SK-N-SH (cell line): ENCODE measurements at places on chromosomes 7 and 10. TPM values are rescaled to one million over a fixed set of nuclear protein-coding genes. Genes with fewer than 3 reads are reported as not detected.

DNA sequence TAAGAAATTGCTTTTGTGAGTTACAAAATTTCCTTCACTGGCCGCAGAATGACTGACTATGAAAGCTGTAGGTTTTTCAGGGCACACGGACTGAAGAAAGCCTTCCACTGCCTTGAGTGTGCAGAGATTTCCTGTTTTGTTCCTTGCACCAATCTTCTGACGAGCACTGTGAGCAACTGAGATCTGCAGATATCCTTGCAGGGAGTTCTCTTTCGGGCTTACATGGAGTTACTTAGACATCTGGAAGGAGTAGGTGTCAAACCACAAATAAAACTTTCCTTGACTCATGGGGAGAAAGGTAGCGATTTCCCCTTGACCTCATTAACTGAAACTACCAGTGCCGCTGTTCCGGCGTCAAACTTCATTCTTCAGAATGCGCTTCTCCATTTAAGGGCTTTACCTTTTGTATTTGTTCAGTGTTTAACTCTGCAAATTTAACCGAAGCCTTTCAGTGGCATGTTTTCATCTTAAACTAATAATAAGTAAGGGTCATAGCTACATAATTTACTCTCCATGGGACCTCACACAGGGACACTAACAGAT is 1175.3 kb downstream of the GATA3 start:
- no peaks in the 10 kb centered on the region for H3K4me1 ChIP-seq
- no peaks in the 10 kb centered on the region for H3K27me3 ChIP-seq
- H3K36me3 ChIP-seq, result no peaks in the 10 kb centered on the region
- no peak overlapping the region; the same call in 1 of the 2 replicates for H3K27ac ChIP-seq
- no peak overlapping the region for H3K4me3 ChIP-seq

GRCh38 chr10:122564980-122565379 is 4.4 kb downstream of the DMBT1 start:
- H3K36me3 ChIP-seq, result no peaks in the 10 kb centered on the region
- H3K4me3 ChIP-seq, result no peak overlapping the region
- DNase-seq, result no peak
- H3K27ac ChIP-seq, result no peak overlapping the region
- no peaks in the 10 kb centered on the region for H3K4me1 ChIP-seq

DNA sequence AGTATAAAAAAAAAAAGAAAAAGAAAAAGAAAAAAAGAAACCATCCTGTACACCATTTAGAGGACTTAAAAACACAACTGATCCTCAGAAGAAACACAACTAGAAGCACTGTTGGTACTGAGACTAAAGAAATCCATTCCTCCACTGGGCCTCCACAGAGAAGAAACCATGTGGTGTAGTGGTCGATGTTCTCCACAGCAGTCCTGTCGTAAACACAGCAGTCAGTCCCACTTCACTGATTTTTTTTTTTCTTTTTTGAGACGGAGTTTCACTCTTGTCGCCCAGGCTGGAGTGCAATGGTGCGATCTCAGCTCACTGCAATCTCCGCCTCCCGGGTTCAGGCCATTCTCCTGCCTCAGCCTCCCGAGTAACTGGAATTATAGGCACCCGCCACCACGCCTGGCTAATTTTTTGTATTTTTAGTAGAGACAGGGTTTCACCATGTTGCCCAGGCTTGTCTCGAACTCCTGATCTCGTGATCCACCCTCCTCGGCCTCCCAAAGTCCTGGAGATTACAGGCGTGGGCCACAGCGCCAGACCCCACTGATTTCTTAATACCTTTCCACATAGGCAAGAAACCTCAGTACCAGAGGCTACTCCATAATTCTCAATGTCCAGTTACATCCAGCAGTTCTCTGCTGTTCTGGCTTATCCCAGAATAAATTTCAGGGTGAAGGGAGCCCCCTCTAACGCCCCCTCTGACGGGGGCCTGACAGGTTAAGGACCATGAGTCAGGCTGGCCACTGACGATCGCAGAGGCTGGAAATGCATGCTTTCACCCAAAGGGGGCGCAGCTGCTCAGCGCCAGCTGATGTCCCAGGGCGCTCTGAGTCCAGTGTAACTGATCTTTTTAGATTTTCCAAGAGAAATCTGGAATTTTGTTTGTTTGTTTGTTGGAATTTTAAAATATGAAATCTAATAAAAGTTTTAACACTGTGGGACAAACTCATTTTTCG is 24.8 kb upstream of the FFAR4 start:
- H3K27me3 ChIP-seq, result no peaks in the 10 kb centered on the region
- H3K27ac ChIP-seq, result no peak overlapping the region
- no peaks in the 10 kb centered on the region for H3K36me3 ChIP-seq
- no peaks in the 10 kb centered on the region for H3K4me1 ChIP-seq
- H3K4me3 ChIP-seq, result peak overlapping the region; percentile 25

DNA sequence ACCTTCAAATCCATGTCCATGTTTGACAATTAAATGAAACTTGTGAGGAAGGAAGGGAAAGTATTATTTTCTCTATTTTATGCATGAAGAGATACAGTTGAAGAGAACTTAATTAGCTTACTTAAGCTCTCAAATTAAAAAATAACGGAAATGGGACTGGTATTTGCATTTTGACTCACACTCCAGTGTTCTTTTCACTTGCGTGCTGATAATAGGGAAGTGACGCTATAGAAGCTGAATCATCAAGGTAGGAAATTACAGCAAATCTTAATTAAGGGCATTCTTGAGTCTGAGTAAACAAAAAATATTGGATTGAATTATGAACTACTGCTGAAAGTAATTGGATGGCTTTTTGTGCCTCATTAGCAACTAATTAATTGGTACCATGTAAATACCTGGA is 44.0 kb upstream of the NPVF start:
- no peaks in the 10 kb centered on the region for H3K36me3 ChIP-seq
- DNase-seq, result no peak
- no peak overlapping the region for H3K4me3 ChIP-seq
- no peaks in the 10 kb centered on the region for H3K4me1 ChIP-seq
- no peak overlapping the region for H3K27ac ChIP-seq

Gene INMT
- polyA plus RNA-seq, result not detected in 2 replicates
